RCC 7860 (cell line): ENCODE measurements at places on chromosomes 3 and 15.

- no peak for DNase-seq
These were observed 40.6 kb upstream of the C3orf80 start for GRCh38 chr3:160184655-160185054.

DNA sequence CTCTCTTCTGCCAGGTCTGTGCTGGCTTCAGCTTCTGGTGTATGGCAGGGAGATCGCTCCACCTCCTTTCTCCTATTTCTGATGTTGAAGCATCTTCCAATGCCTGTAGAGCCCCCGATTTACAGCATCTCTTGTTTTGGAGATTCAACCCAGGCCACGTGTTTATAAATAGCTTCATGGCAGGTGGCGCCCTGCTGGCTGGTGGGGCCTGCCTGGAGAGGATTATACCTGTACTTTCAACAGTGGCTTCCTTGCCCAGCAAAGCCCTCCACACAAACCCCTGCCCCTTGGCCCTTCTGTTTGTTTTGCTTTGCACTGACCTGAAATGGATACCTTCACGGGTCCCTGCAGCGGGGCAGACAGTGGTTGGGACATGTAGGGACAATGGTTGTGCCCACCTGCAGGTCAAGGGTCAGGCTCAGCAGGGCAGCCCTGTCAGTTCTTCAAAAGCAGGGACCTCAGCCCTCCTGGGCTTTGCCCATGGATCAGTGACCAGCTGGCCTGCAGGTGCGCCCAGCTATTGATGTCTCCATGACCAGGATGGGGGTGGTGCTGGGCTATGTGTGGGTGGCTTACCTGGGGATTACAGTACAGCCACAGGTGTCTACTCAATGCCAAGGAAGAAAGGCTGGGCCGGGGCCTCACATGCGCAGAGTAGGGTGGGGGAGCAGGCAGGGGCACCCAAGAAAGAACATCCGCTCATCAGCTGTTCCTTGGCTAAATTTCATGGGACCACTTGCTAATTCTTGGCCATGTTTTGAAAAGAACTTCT lies 112.7 kb upstream of the PRR23C start:
- no peak for DNase-seq

- no peak for DNase-seq
These were observed 68.4 kb downstream of the TAMM41 start for GRCh38 chr3:11778248-11778647.

DNA sequence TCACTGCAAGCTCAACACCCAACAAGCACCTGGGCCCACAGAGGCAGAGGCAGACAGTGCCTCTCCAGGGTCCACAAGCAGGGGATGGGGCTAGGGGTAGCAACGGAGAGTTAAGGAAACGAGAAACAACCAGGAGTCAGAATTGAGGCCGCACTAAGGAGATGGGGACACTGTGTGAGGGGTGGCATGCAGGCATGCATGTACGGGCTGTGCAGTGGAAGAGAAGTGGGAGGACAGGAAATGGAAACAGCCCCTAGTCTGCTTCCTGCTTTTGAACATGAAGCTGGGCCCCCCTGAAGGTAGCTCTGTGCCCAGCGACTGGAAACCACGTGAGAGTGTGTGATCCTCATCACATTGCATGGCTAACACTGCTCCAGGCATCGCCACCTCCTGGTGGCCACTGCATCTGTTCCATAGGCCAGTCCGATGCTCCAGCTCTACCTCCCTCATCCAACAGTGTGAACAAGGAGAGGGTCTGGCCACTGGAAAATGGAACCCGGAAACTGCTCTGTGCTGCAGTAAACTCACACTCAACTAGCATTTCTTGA lies 44.0 kb downstream of the XXYLT1 start:
- no peak for DNase-seq

DNA sequence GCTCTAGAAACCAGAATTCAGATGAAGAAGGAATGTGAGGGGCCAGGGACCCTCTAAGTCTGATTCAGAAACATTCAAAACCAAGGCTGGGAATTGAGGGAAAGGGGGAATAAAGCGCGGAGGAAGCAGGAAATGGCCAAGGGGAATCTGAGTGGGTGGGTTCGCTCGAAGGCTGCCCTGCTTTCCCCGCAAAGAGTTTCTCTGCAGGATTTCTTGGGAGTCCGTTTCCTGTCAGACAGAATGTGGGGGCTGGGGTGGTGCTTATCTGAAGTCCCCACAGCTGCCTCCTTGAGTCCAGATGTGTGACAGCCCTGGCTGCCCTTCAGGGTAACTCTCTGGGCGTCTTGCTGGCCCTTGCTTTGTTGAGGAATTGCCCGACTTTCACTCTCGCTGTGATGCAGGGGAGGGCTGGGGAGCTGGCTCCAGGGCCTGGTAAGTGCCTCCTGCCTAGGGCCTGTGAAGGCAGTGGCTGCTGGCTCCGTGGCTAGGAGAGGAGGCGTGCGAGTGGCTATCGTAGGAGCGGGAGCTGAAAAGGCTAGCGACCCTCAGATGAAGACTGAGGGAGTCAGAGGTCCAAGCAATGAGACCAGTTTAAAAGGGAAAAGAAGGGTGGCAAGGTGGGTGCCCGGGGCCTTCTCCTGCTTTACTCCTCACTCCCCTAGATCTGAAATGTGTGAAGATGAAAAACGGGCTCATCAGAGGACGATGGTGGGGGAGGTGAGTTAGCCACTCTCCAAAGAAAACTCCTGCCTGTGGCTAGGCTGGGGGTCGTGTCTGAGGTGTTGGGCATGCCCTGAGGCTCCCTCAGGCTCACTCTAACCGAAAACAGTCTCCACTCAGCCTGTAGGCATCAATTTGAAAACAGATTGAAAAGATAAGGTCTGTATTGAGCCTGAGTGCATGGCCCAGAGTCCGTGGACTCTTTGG lies 143.9 kb upstream of the UMPS start:
- DNase-seq = no peak

DNA sequence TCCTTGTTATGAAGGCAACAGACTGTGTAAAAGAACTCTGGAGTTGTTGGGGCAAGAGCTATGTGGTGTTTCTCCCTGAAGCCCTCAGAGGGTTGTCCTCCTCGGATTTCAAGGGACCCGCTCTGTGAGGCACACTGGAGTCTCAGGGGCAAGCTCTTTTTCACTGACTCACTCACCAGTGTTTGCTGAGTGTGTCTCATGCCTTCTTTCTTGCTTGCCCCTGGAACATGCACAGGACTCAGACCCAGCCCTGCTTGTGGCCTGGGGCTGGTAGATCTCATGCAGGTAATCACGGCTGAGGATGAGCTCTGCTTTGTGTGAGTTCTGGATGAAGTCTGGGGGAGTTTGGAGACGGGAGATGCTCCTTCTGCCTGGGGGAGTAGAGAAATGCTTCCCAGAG lies 93.7 kb downstream of the CACNA1D start:
- DNase-seq = no peak

- no peak for DNase-seq
These were observed 7.3 kb downstream of the SETD5 start for GRCh38 chr3:9404680-9405079.

DNA sequence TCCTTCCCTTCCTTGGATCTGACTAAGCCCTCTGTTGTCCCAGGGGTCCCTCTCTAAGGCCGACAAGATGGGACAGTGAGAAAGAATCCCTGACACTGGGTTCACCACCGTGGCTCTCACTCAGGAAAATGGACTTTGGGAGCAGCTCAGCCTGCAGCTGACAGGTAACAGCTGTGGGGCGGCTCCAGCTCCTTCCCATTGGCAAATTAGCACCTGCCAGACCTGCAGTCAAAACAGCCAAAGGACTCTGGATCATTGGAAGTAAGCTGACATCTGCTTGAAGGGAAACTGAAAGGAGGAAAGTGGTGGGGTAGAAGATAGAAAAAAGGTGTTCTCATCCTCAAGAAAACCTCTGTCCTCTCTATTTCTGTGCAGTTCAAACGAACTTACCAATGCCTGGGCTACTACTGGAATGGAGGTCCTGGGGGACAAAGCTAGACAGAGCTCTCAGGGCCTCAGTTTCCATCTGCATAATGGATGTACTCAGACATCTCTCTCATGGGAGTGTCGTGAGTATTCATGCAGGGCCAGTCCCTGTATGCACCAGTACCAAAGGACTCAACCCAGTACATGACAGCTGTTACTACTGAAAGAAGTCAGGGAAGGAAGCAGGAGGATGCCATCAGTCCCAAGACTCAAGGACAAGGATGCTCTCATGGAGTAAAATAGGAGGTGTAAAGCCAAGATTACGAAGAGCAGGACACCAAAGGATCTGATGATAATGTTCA lies 53.6 kb upstream of the DCLK3 start:
- no peak for DNase-seq

DNA sequence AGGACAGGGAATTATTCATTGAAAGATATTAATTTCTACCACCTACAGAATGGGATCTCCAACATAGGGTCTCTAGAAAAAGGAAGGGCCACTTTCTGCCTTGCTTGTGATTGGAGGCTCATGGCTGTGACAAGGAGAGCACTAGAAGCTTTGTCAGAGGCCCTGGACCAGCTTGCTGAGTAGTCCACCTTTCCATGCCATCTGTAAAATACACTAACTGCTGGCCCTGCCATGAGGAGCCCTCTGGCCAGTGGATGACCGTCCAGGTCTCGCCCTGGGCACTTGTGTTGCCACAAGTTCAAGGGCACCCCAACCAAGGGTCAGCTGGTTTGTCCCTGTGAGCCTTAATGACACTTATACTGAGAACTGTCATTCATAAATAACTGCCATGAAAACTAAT lies 1.6 kb upstream of the SYNM start:
- no peak for DNase-seq

- no peak for DNase-seq
These were observed 91.7 kb downstream of the NR1I2 start for GRCh38 chr3:119873646-119874045.

GRCh38 chr3:43062564-43063040 lies 43.3 kb downstream of the POMGNT2 start:
- DNase-seq = no peak
